CD4-positive, alpha-beta T cell treated with Interleukin-4 for 4 hours (primary cell): ENCODE measurements at places on chromosomes 5 and 9.

DNA sequence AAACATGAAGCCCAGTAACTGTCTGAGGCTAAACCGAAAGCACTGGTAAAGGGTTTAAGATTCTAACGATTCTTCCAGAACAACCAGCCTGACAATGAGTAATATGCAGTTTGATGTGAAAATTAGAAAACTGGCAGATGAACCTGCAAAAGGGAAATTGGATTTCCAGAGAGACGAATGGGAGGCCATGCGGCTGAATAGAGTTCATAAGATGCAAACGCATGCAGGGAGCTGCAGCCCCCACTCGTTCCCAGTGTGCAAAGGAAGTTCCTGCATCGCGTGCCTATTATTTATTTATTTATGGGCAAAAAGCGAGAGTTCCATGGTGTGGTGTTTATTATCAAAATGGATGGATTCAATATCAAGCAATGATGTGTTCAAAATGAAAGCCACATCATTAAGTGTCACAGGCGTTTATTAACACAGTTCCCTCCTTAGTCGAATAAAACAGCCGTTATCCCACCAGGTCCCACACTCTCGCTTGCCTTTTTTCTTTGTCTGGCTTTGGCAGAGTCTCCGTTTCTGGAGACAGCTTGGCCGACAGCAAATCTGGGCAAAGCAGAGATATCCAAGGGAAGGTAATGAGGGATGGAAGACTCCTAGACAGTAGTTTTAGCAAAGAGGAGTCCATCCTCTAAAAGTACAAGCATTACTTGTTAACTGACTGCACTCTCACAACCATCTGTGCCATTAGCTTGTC is 451.4 kb downstream of the KDM4C start:
- DNase-seq = no peak

DNA sequence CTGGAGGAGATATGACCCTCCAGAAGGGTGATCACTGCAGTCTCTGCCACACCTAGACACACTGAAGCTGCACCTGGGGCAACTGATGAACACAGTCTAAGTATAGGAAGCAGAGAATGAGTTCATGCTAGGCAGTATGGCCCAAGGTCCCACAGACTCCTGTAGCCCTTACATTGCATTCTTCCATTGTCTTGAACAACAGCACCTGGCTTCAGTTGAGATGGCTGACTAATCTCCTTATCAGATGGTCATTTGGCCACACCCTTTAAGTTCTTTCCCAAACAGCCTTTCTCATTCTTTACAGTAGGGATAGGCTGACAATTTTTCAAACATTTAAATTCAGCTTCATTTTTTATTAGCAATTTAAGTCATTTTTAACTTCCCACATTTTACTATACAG is 23.1 kb downstream of the CENPK start:
- DNase-seq = no peak

DNA sequence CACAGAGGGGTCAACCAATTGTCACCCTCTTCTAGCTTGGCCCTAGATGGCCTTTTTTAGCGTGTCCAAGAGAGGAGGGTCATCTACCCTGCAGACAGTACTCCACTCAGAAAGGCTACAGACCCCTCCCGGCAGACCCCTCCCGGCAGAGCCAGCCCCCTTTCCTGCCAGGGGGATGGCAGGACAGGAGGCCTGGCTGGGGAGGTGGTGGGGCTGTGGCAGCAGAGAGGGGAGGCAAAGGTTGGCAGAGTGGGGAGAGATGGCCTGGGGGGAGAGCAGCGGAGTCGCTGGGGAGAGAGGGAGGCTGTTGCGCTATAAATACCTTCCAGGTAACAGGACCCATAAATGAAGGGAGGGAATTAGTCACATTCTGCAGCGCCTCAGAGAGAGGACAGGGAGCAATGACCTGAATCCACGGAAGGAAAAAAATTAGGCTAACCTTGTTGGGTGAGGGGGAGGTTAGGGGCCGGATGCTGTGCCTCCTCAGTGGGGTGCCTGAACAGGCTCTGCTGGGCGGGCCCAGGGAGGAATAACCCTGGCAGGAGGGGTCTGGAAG is 32.9 kb upstream of the PSD2 start:
- DNase-seq = no peak

GRCh38 chr5:58353992-58354391 is 105.9 kb downstream of the PLK2 start:
- no peak for DNase-seq

- no peak for DNase-seq
Observed at GRCh38 chr5:151580858-151581257, 10.3 kb downstream of the FAT2 start.

GRCh38 chr5:73519531-73520283 is 21.5 kb downstream of the BTF3 start:
- peak; percentile 80 for DNase-seq

DNA sequence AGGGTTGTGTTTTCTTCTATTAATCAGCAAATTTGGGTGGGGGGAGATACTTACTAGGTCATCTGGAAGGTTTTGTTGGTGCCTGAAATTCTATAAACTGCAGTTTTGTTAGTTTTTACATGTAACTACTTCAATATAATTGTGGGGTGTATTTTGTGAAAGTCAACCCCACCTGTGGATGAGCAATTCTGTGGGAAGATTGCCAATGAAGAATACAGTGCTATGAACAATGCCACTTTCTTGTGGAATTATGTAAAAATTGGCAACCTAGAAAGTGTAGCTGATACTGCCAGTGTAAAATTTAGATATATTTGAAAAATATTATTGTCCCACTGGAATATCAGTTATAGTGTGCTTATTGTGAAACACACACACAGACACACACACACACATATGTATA is 80.7 kb downstream of the VCAN start:
- no peak for DNase-seq

GRCh38 chr5:134509308-134510040 is 16.0 kb upstream of the JADE2 start:
- no peak for DNase-seq

GRCh38 chr9:111953444-111953843 is 56.8 kb downstream of the UGCG start:
- no peak for DNase-seq

DNA sequence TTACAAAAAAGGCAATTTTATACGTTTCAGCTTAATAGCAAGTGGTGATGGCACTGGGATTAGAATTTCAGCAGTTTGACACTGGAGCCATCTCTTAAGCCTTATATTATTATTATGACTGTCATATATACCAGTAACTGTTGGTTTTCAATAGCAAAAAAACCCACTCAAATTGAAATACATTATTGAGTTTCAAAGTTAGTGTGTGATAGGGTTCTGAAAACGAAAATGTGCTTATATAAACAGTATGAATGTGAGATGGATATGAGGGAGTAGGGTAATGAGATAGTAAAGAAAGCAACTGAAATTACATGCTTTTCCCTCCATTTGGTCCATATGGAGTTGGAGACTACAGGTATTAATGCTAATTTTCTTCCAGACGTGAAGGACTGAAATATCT is 68.6 kb upstream of the ACTBL2 start:
- no peak for DNase-seq

- DNase-seq = no peak
Observed at GRCh38 chr5:133336969-133337410, 275.4 kb downstream of the FSTL4 start.

DNA sequence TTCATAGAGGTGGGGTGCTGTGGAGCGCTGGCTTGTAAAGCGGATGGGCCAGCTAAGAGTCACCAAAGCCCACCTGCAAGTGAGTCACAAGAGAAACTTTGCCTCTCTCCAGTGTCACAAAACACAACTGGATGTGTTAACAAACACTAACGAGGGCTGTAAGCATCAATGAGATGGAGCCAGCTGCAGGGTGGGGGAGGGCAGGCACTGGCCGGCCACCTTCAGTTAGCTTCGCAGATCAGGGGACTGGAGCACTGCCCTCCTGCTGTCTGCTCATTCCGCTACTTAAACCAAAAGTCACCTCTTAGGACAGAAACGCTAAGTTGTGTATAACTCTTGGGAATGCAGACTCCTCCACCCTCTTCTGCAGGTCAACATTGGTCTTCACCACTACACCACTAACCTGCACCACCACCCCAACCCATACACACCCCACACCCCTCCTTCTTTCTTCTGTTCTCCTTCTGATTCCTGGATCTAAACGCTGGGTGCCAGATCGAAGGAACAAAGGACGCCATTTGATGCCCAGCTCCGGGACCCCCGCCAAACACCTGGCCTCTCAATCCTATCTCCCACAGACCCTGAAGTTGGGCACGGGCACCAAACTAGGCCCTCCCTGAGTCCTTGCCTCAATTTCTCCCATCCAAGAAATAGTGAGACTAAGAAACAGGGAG is 2.1 kb downstream of the ARSI start:
- DNase-seq = no peak

GRCh38 chr9:81861644-81862043 is 66.6 kb upstream of the SPATA31D4 start:
- DNase-seq = no peak

DNA sequence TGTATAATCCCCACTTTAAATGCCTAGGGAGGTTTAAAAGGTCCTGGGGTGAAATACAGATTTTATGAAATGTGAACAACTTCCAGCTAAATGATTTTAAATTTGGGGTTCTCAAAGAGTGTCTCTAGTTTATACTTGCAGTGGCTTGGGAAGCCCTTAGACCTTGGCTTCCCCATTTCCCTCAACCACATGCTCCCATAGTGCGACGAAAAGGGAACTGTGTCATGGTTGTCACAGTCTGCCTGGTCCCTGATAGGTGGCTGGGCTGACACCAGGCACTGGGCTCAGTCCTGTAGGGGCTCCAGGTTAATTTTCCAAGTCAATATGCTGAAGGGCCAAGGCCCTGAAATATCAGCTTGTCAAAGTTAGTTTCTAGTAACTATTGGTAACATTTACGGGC is 10.4 kb upstream of the CXCL14 start:
- DNase-seq = no peak

DNA sequence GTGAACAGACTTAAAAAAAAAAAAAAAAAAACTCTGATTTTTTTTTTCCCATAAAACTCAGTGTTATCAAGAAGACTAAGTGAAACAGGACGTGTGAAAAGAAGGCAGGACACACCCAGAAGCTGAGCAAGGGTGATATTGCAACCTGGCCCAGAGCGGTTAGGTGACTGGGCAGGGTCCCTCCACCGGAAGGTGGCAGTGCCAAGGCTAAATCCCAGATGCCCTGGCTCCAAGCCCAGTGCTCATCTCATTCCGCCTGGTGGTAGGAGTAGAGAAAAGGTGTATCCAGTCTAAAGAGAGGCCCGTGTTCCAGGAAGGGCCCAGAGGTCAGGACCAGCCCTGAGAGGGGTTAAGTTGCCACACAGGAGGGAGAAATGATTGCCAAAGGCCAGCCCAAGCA is 51.5 kb upstream of the SAP30L start:
- DNase-seq = no peak

DNA sequence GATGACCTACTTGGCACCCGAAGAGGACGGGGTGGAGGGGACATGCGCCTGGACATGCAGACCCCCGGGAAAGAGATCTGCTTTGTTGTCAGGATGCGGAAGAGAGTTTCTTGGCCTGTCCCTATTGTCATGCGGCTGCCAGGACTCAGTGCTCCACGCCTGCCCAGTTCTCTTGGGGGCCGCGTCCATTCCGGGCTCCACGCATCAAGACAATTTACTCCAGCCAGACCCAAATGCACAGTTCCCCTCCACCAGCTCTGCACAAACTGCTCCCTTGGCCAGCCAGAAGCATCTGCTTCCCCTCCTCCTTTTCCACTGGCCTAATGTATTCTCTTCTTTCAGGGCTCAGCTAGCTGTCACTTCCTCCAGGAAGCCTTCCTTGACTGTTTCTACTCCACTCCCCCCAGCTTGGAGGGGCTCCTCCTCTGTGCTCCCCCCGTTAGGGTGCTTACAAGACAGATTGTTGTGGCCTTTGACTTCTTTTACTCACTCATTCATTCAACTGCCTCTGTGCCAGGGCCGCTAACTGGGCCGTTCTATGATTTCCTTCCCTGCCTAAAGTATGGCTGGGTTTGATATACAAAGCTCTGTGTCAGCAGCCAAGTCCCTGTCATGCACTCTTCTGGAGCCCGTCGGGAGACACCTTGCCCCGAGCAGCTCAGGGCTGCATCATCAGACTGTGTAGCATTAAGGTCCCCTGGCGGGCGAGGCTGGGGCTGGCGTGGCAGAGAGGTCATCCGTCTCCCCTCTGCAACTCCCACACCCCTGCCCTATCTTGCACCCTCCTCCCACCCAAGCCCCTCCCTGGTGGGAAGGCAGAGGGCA is 6.6 kb downstream of the FIBCD1 start:
- no peak for DNase-seq
